Suprapubic skin (tissue), 4 donors: ENCODE measurements at places on chromosomes 3 and 15.

GRCh38 chr3:190709351-190709773 is 153.1 kb downstream of the GMNC start:
- DNase-seq, result no peak

- no peak for DNase-seq
Measured at GRCh38 chr3:72042397-72043203, 257.7 kb upstream of the PROK2 start.

- DNase-seq, result no peak
Measured at GRCh38 chr3:12175844-12176453, 17.2 kb upstream of the TIMP4 start.

DNA sequence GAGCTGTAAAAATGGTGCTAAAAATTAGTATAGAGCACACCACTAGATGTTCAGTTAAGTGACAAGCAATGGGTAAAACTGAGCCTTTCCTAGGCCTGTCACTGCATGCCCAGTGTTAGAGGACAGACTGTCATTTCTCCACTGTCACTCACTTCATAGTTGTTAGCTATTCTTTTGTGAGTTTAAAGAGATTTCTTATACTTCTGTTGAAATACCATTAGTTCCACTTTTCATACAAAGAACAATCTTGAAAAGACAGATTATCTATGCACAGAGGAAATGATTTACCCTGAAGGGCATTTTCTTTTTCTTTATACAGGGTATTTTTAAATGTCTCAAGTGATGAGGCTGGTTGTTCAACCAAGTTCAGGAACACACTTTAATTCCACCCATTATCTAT is 28.3 kb upstream of the CHMP2B start:
- DNase-seq, result no peak

DNA sequence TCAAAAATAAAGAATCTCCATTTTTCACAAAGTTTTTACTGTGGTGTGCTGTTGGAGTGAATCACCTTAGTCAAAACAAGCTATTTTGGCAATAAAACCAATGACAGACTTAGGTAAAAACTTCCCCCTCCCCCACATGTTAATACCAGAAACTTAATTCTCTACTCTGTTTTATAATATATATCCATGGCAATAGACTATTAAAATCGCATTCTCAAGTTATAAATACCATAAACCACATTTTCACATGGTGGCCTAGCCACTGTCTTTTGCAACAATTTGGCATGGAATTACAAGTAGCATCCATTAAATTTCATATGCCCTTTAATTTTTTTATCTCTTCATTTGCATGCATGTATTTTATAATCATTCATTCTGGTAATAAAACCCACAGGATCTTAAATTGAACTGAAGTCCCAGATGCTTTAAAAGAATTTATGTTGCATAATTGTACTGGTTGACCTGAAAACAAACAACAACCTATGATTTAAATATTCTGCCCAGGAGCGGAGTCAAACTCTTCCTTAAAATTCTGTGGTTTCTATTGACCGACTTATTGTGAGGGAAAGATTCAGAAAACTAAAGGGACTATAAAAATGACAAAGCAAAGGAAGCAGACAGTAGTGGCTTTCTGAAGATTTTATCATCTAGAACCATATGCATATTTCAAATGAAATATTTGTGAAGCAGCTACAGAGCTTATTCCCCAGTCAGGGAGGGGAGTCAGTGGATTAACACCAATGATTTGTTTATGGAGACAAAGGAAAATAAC is 229.0 kb upstream of the TBL1XR1 start:
- DNase-seq, result no peak

GRCh38 chr3:64047787-64048186 is 24.5 kb upstream of the PSMD6 start:
- no peak for DNase-seq
